ENCODE measurements at places on chromosomes 2 and 18.

GRCh38 chr18:58753976-58754375, 82.7 kb downstream of the MALT1 start:
- DNase-seq: no peak

GRCh38 chr2:164388511-164388910, 232.8 kb downstream of the GRB14 start:
- no peak for DNase-seq

- no peak for DNase-seq
Observed at GRCh38 chr2:215711471-215712034, 275.7 kb upstream of the FN1 start.

- no peak for DNase-seq
Observed at GRCh38 chr2:231936491-231936890, 10.3 kb upstream of the NPPC start.

DNA sequence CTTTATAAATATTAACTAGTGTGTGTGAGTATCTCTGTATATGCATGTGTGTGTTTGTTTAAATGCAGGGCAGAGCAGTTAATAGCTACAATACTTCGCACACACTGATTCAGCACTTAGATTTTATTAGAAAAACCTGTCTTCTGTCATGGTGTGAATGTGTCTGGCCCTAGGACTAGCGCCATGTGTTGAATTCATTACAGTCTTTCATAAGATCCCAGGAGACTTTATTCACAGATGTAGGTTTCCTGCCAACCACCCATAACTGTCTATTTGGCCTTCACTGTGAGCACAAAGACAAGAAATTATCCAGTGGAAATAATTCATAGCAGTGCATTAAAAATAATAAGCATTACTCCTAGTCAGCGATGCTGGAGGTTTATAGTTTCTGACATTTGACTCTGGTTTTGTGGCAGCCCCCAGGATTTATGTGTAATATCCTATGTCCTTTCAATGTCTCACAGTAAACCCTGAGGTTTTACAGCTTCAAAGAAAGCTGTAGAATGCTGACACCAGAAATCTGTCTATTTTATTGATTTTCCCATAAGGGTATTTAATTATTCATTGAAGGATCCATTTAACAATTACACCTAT, 93.9 kb downstream of the ZNF804A start:
- no peak for DNase-seq

DNA sequence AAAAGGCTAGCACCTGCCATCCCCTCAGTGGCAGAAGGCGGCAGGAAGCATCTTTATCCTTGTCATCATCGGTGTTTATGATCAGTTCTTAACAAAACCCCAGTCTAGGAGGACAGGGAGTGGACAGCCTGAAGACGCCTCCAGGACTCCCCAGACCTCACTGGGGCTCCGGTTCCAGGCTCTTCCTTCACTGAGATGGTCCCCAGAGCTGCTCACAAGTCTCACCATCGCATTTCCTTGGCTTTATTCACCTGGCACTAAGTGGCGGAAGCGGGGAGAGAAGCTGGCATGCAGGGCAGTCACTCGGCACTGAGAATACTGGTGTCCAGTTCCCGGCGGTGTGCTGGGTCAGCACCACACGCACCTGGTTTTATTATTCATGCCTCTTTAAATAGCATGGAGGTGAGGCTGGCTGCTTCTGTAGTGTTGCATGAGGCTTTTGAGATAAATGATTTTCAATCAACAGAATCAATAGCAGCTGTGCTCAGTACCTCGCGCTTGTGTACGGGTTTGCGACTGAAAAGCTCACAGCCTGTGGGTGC, 68.7 kb downstream of the CABLES1 start:
- DNase-seq: no peak

DNA sequence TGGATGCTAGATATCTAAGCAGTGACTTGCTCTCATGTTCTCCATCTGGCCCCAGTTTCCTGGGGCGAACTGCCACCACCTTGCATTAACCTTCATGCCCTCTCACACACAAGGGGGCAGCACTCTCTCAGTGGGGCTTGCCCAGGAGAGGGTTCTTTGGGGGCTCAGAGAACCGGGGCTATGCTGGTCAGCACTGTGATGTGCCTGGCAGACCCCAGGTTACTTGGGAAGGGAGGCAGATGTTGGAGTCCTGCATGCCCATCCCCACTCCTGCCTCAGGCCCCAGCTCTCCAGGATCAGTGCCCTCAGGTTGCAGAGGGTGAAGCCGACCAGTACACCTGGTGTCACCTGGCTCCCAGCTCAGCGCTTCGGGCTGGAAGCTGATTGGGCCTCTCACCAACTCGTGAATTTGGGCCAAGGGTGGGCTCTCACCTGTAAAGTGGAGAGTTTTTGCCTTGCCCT, 396.2 kb upstream of the HS6ST1 start:
- no peak for DNase-seq

- no peak for DNase-seq
Observed at GRCh38 chr2:142920571-142920970, 43.1 kb downstream of the KYNU start.

DNA sequence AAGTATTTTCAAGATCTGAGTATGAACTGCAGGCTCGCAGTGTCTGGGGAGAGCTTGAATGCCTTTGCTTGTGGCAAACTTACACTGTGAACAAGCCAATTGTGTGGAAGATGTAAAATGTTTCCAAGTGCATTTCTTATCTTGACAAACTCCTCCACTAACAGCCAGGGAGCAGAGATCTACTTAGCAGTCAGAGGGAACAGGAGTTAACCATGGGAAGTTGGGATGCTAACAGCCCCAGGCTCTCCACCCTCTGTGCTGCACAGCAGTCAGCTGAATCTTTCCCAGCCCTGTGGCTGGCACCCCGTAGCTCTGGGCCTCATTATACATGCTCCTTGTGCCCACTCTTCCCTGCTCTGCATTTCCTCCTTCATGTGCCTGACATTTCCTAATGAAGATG, 450.2 kb downstream of the TSN start:
- DNase-seq: no peak

DNA sequence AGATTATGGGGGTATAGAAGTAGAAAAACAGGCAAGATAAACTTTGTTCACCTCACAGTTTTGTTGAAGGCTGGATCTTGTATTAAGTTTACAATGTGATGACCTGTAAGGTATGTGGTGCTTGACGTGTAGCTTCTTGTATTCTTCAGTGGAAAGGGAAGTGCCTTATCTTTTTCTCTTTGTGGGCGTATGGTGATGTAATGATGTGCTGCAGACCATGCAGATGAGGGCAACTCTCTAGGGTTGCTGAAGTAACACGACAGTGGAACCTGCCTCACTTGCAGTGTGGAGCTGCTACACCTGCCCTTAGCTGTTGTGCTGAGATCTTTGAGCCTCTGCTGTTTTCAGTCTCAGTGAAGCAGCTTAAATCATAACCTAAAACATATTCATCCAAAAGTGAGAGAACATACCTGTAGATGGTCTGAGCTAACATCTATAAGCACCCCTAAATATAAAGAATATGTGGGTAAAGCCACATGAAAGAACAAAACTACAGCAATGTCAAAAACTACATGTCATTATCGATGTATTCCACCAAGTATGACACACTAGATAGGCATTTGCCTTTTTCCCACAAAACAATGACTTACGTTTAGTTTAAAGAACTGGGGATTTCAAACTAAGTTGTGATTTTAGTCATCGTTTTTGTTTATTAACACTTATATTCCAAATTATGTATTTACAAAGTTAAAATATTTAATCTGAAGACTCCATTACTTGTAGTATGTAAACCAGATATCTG, 1144.1 kb downstream of the CNTNAP5 start:
- DNase-seq: no peak

DNA sequence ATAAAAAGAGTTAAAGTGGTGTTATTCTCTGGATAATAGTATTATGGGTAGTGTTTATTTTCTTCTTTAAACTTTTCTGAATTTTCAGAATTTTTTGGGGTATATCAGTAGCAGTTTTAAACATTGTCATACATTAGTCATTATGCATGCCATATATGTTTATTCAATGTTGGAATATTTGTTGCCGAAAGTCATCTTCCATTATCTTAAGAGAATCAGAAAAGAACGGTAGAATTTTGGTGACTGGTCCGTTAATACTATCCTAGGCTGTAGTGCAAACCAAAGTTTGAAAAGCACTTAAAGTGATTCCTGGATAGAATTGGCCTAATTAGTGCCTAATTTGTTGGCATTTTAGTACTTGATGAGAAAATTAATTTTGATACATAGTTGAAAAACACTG, 244.1 kb downstream of the PHLPP1 start:
- DNase-seq: no peak

- no peak for DNase-seq
Observed at GRCh38 chr18:45580127-45580526, 35.1 kb upstream of the SLC14A2 start.

DNA sequence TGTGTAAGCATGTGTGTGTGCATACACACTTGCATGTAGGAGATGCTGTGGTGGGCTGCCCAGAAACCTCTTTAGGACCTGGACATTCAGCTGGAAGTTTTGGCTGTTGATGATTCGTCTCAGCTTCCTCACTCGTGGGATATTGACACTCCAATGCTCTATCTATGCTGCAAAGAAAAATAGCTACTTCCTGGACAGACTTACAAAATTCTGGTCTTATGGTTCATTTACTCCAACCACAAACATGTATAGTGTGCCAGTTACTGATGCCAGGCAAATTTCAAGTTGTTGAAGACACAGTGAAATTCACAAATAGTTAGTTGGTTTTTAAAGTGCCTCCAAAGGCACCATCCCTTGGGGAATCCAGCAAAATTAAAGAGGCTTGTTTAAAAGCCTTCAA, 882.6 kb downstream of the CPS1 start:
- no peak for DNase-seq

DNA sequence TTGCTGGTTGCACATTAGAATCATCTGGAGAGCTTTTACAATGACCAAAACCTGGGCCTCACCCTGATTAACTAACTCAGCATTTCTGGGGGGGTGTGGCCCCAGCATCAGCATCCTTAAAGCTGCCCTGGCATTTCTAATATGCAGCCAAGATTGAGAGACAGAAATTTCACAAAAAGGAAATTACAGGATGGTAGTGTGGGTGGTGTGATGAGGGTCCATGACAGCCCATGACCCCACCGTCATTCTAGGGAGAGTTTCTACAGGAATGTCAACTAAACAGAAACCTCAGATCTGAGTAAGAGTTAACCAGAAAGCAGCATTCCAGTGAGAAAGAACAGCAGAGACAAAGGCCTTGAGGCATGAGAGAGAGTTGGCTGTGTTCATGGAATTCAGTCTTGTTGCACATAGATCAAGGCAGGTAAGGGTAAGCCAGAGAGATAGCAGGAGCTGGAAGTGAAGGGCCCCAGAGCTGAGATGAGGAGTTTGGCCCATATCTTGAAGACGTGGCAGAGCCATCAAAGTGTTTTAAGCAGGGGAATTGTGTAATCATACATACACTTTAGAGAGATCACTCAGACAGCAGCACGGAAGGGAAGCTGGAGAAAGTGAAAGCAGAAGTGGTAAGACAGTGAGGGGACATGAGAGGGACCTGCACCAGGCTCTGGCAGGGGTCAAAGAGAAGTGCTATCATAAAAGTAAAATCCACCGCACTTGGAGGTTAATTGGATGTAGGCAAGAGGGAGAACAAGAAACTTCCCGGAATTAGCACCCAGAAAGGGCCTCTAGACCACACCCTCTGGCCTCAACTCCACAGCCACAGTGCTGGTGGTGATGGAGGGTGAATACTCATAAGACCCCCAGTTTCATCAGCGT, 7.8 kb upstream of the TRABD2A start:
- DNase-seq: no peak
